ENCODE measurements at places on chromosomes 4 and X.

- DNase-seq: no peak
These were observed 415.2 kb upstream of the MAGEB16 start for GRCh38 chrX:35382966-35383365.

DNA sequence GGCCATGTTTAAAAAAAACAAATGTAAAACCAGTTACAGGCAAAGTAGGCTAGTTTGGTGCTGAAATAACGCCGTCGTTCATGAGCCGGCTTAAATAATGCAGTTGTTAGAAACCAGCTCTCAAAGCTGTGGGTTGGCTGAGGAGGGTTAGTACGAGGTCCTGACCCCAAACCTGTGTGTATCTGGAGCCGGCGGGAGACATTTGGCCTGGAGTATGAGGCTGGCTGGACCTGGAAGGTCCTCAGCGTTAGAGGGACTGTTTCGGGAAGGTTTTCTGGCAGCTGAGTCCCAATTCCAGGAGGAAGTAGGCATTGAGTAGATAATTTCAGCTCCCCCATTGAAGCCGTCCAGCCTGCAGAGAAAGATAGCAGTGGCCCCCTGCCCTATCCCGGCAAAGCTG lies 73.4 kb upstream of the PPP2R3B start:
- no peak for DNase-seq

- DNase-seq: no peak
These were observed 214.8 kb downstream of the CRLF2 start for GRCh38 chrX:997631-998137.

DNA sequence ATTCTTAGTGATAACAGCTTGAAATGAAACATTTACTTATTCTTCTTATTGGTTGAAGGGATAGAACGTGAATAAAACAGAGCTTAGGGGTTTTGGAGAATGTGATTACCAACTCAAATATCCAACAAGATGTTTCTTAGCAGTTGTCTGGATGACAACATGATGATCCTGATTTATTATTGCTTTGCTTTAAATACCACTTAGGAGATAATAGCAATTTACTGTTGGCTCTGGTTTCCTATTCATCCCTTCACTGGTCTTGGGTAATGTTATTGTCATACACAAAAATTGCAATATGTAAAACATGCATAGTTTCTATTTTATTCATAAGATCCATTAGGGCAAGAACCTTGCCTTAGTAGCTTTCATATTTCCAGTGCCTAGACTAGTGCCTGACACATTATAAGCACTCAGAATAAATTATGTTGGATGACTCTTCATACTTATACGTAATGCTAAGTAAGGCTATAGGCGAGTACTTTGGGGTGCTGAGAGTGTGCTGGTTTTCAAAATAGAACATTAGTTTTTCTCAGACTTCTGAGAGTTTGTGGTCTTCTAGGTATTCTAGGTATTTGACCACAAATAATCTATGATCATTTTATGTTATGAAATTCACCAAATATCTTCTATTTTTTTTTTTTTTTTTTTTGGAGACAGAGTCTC lies 58.6 kb upstream of the PGRMC2 start:
- DNase-seq: no peak

DNA sequence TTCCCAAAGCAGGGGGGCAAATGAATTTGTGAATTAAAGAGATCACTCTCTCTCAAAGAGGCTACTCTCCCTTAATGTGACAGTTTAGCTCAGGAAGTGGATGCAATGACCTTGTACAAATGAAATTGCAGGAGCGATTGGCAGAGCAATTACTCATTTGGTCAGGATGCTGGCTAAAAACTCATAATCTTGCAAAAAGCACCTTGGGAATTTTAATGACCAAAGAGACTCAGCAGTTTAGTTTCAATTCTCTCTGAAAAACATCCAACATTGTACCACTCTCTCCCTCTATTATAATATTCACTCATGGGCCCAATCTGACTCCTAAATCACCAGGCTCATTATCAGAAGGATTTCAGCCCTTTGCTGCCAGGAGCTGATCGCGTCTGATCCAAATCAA lies 26.1 kb downstream of the PDGFC start:
- no peak for DNase-seq

GRCh38 chr4:143185253-143186107 lies 763 bp downstream of the USP38 start:
- DNase-seq: no peak

DNA sequence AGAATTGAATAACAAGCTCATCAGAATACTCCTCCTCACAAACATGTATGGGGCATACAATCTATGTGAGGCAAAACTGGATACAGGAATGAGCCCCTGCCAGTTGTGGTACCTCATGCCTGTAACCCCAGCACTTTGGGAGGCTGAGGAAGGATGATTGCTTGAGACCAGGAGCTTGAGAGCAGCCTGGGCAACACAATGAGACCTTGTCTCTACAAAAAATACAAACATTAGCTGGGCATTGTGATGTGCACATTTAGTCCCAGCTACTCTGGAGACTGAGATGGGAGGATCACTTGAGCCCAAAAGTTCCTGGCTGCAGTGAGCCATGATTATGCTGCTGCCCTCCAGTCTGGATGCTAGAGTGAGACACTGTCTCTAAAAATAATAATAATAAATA lies 611.0 kb downstream of the NLGN4X start:
- no peak for DNase-seq

GRCh38 chr4:13327991-13328390 lies 156.1 kb downstream of the RAB28 start:
- peak; percentile 34 for DNase-seq

DNA sequence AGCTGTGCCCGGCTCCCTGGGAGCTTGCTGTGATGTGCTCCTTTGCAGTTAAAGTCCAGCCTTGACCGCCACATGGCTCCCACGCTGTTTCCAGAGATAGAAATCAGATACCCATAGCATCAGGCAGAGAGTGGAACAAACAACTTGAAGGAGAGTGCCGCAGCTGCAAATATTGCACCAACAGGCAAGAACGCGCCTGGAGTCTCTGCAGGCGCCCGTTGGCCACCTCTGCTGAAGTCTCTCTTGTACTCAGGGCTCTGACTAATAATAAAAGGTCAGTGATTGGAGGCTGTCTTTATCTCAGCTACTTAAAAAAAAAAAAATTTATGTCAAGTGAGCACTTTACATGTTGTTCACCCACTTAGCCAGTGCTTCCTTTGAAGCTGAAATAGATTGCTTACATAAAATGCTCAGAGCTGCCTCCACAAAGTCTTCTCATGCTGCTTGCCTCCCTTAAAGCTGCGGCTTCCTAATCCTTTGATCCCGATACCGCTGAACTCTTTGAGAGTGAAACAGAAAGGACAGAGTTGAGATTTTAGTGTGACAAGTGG lies 30.9 kb upstream of the TENM3 start:
- DNase-seq: peak; percentile 47

DNA sequence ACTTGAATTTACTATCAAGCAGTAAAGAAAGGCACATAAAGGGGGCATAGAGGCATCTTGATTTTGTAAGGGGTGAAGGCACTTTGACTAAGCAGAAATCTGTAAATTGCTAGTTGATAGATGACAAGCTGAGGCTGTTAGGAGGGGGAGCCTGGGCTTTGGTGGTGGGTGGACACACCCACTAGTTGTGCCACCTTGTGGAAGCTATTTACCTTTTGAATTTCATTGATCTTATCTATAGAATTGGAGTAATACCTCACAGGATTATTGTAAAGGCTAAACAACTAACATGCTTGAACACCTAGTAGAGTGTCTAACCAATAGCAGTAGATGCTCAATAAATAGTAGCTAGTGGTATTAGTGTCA lies 142.8 kb upstream of the KCNIP4 start:
- DNase-seq: no peak

DNA sequence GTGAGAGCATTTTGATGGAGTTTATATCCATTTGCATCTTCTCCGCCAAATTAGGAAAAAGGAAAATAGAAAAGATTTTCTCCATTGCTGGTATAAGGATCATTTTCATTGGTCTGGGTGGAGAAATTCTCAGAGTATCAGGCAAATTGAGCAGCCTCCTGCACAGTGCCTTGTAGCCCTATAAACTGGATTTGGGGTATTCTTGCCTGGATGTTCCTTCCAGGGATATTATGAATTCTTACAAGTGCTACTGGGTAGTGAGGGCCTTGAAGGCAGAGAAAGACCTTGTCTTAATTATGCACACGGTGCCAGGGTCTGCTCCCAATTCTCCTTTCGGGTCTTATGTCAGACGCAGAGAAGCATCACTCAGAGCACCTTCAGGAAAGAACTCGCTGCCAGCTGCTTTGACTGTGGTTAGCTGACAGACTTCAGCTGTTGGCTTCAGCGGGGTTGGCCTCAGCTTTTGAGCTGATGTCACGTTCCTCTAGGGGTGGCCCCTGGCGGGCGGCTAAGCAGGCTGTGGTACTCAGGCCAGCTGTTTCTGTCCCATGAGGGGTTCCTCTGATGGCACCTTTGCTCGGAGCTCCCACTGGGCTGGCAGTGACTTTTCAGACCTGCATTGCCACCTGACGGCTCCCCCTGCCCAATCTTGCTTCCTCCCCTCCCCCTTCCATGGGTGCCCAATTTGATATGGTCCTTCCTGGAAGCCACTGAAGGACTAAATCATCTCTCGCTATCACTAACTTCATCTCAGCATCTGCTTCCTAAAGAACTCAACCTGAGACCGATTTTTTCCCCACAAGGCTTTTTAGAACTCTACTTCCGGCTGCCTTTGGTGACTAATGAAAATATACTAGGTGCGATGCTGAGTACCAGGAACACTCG lies 519.5 kb downstream of the BCOR start:
- DNase-seq: no peak

DNA sequence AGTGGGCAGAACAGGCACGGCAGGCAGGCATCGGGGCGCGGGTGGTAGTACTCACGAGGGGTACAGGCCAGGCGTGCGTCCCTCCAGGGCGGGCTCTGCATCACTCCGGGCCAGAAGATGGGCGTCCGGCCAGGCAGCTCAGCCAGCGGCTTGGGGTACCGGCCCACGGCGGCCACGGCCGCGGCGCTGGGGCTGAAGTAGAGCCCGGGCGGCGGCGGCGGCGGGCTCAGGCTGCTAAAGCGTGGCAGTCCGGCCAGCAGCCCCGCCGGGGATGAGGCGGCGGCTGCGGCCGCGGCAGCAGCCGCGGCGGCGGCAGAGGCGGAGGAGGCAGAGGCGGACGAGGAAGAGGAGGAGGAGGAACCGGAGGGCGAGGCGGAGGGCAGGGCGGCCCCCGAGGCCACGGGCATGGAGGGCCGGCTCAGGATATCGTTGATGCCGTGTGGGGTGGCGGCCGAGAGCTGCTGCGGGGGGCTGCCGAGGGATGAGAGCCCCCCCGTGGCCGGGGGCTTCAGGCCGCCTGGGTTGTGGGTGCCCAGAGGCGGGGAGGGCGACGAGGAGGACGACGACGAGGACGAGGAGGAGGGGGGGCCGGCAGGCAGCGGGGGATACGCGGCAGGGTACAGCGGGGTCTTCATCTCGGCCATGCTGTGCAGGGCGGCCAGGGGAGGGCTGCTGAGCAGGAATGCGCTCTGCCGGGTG lies 1.4 kb downstream of the NKX6-1 start:
- peak; percentile 26 for DNase-seq

DNA sequence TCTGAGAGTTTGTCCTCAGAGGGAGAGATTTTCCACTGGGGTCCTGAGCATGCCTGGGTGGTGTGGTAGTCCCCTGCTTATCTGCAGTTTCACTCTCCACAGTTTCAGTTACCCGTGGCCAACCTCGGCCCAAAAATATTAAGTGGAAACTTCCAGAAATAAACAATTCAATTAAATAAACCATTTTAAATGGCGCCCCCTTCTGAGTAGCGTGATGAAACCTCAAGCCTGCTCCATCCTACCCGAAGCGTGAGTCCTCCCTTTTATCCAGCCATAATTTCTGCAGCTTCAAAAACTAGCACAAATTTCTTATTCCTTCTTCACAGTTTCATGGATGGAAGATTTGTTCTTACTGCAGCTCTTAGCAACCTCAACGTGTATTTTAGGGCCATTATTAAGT lies 26.7 kb downstream of the PNMA6E start:
- no peak for DNase-seq

DNA sequence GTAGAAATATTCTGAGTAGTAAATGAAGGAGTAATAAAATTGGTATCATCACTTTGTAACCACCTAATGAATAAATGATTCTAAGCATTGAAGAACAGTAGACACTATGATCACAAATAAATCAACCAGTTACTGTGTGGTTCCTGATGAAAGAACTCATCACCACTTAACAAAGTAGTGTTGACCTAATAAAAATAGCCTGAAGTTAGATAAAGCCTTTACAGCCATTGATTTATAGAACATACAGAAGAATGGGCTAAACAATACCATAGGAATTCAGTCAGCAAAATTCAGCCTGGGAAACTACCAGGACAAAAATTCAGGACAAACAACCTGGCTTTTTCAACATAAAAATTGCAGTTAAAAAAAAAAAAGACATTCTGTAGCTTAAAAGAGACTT lies 9.0 kb downstream of the SLC30A9 start:
- no peak for DNase-seq

GRCh38 chrX:118520216-118521206 lies 24.9 kb downstream of the DOCK11 start:
- peak; percentile 33 for DNase-seq

DNA sequence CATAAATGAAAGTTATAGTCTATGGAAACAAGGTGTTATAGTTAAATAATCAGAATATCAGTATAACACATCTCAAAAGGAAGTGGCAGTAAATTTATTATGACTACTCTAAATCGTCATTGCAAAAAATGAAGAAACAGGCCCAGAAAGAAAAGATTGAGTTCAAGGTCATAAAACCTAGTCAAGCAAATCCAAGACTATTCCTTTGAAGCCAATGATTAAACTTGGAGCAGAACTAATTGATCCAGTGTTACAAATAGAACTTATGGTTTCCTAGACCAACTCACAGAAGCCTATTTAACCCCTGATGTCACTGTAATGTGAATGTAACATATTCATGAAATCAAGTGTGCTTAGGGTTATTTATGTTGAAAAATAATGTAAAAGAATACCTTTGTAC lies 1.9 kb downstream of the FAM199X start:
- DNase-seq: no peak

GRCh38 chrX:72245461-72246089 lies 6.7 kb upstream of the ERCC6L start:
- DNase-seq: peak; percentile 67

DNA sequence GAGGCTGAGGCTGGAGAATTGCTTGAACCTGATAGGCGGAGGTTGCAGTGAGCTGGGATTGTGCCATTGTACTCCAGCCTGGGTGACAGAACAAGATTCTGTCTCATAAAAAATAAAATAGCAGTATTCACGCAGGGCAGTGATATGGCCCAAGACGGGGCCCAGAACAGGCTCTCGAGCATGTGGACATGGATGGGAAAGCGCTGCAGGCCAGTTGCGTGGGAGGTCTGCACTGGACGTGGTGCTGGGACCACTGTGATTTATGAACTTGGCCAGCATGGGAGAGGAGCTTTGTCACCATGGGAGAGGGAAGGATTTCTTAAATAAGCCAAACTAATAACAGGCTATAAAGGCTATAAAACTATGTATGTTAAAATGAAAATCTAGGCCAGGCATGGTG lies 51.6 kb downstream of the NSD2 start:
- DNase-seq: no peak

- no peak for DNase-seq
These were observed 328.6 kb upstream of the F9 start for GRCh38 chrX:139201924-139202323.
